LHCN-M2 (cell line): ENCODE measurements at places on chromosomes 5 and 9.
A peak's percentile ranks its signal among the peaks of the same experiment; 100 is the strongest.

DNA sequence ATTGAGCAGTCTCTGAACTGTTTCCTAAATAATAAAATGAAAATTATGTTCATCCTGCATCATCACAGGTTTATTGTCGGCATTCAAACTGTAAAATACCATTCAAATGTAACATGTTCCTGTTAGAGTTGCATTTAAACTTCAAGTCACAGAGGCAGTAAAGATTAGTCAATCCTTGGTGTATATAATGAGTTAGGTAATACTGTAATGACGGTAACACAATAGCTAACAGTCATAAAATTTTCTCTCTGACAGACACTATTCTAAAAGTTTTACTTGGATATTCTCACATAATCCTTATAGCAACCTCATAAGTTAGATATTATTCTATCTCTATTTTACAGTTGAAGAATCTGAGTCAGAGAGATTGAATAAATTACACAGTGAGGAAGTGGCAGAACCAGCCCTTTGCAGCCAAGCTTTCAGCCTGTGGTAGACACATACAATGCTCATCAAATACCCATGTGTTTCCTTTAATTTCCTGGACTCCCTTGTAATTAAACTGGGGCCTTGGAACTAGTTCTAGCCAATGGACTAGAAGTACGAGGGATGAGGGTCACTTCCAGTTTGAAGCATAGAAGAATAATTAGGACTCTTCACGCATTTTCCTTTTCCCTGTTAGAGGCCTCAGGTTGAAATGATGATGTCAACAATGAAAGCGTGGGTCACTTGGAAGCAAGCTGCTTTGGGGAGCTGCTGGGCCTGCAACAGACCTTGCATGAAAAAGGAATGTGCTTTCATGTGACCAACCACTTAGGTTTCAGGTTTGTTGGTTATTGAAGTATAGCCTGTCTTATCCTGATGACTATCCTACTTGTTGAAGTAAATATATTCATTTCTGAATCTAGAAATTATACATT lies 12.3 kb upstream of the CAST start:
- no peak for DNase-seq

GRCh38 chr5:173535976-173536639 lies 80.3 kb downstream of the BOD1 start:
- DNase-seq, result no peak

DNA sequence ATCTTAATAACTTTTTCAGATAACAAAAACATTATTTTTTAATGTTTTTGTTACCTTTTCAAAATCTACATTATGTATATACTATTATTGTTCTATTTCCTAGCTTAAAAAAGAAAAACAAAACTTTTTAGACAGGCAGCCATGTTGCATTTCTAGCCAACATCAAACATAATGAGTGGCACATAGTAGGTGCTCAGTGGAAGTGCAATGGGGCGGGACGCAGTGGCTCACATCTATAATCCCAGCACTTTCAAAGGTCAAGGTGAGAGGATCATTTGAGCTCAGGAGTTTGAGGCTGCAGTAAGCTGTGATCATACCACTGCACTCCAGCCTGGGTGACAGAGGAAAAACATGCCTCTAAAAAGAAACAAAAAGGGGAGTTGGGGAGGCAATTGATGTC lies 68.4 kb downstream of the MED27 start:
- no peak for DNase-seq

- no peak for DNase-seq
Measured at GRCh38 chr5:136043551-136043950, 14.8 kb downstream of the TGFBI start.

GRCh38 chr5:73638344-73639095 lies 12.5 kb downstream of the ARHGEF28 start:
- peak; percentile 84 for DNase-seq

GRCh38 chr5:81216152-81216551 lies 17.0 kb upstream of the CKMT2 start:
- DNase-seq, result no peak

DNA sequence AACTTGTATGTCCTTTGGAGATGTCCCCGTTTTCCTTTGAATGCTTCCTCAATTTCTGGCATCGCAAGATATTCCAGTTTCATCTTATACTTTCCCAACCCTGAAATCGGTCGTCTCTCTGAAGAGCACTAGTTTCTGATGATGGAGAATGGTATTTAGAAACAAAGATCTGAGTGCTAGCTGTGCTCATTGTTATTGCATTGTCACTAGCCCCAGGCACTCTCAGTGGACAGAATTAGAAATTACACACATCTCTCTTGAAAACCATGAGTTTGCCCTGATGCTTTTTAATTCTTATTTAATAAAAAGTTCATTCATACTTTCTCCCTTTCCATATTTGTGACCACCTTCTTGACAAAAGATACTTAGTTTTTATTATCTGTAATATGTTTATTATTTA lies 67.7 kb downstream of the C9orf152 start:
- no peak for DNase-seq

- DNase-seq, result peak; percentile 5
Measured at GRCh38 chr9:119961774-119962424, 592.7 kb upstream of the BRINP1 start.

GRCh38 chr5:21236971-21237427 lies 1249.0 kb upstream of the CDH18 start:
- peak; percentile 37 for DNase-seq

DNA sequence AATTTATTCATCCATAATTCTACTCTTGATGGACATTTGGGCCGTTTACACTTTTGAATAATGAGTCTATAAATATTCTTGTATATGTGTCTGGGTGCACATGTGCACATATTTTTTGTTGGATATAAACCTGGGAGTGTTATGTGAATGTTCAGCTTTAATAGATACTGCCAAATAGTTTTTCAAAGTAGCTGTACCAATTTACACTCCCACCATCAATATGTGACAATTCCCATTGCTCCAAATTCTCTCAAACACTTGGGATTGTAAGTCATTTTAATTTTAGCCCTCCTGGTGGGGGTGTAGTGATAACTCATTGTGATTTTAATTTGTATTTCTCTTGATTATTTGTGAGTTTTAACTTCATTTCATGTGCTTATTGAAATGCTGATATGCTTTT lies 114.9 kb downstream of the GRIA1 start:
- no peak for DNase-seq

GRCh38 chr5:135703016-135703550 lies 124.3 kb upstream of the CXCL14 start:
- DNase-seq, result no peak

- DNase-seq, result peak; percentile 15
Measured at GRCh38 chr5:163569284-163569683, 63.9 kb downstream of the MAT2B start.

DNA sequence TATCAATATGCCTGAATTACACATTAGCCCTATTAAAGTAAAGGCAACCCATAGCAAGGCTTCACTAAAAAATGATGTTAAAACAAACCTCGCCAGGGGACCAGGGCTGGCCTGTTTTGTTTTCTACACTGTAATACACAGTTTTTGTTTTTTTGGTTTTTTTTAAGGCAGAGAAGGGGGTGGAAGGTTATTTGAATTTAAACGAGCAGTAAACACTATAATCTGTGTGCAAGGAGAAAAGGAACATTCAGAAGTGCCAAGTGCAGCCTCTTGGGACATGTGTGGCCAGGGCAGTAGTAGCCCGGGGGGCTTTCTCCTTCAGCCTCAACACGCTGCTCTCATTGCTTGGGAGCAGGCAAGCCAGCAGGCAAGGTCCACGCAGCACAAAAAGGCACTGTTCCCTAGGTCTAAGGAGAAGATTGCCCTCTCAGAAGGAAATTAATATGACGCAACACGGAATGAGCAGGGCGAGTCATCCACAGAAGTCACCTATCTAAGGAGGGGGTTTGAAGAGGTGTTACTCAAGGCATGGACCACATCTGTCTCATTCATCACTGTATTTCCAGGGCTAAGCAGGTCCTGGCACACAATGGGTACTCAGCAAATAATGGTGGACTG lies 16.2 kb downstream of the SIL1 start:
- DNase-seq, result peak; percentile 35

- no peak for DNase-seq
Measured at GRCh38 chr9:136609160-136609475, 53.6 kb upstream of the EGFL7 start.

- no peak for DNase-seq
Measured at GRCh38 chr9:78040726-78041125, 9.1 kb upstream of the GNAQ start.

GRCh38 chr9:68704814-68705530 lies at the start of gene PIP5K1B:
Gene PIP5K1B (plus strand): TSS chr9:68705240. CDS start chr9:68822615, 117,375 bp downstream.
- peak; percentile 12 for DNase-seq

DNA sequence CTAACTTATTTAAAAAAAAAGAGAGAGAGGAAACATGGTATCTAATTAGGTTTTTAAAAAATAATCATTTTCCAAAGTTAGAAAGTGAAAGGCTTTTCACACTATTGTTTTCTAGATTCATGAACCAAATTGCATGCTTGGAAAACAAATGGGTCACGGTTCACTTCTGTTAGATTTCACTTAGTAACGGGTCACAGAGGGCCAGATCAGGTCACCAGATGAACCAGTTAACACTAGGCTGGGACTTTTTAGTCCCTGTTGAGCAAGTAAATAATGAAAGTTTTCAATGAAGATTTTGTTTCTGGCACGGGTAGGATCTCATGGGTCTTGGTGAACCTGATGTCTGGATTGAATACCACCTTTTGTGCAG lies 207.2 kb upstream of the RFX3 start:
- no peak for DNase-seq

DNA sequence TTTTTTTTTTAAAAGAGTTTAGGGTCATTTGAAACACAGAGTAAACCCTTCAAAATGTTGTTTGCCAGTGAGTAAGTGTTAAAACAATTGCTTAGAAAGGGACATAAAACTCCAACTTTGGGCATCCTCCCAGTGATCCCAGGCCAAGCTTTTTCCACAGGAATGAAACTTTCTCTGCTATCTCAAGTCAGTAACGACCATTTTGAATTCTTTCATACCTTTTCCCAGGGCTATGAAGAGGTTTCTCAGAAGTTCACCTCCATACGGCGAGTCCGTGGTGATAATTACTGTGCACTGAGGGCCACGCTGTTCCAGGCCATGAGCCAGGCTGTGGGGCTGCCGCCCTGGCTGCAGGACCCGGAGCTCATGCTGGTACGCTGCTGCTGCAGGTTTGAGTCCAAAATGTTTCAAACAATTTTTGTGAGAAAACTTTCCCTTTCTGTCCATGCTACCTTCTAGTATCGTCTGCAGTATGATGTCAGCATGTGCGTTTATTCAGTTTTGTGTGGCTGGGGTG lies 16.8 kb downstream of the OTULIN start:
- DNase-seq, result no peak
